Left renal cortex interstitium (tissue), 4 donors: ENCODE measurements at places on chromosomes 16 and 17.

GRCh38 chr17:64277831-64278562, 14.9 kb upstream of the TEX2 start:
- DNase-seq, result no peak

DNA sequence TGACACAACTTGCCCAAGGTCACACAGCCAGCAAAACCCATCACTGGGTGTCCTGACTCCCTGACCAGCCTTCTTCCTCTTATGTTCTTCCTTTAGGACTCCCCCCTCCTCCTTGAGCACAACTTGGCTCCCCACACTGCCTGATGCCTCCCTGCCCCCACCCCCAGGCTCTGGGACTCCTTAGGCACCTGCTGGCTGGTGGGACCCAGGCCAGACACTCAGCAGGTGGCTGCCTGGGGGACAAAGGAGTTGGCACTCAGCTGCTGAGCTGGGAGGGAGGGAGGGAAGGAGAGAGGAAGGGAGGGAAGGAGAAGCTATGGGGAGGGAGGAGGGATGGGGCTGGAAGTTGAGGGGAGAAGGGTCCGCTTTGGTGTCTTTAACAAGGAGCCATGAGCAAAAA, 8.0 kb downstream of the SEZ6 start:
- DNase-seq, result no peak

DNA sequence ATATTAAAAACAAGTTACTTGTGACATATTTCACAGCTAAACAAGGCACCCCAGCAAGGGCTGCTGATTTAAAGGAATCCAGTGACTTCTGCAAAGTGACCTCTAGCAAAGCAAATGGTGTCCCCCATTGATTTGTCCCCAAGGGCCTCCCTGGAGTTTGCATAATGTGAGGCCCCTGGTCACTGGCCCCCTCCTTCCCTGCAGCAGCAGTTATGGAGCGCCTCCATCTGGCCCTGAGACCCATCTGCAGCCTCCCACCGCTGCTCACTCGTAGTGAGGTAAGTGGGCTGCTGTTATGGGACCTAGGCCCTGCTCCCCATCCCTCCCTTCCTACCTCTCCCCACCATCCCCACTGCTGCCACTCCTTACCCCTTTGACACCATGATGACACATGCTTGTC, 19.6 kb upstream of the EEF2K start:
- DNase-seq, result no peak

DNA sequence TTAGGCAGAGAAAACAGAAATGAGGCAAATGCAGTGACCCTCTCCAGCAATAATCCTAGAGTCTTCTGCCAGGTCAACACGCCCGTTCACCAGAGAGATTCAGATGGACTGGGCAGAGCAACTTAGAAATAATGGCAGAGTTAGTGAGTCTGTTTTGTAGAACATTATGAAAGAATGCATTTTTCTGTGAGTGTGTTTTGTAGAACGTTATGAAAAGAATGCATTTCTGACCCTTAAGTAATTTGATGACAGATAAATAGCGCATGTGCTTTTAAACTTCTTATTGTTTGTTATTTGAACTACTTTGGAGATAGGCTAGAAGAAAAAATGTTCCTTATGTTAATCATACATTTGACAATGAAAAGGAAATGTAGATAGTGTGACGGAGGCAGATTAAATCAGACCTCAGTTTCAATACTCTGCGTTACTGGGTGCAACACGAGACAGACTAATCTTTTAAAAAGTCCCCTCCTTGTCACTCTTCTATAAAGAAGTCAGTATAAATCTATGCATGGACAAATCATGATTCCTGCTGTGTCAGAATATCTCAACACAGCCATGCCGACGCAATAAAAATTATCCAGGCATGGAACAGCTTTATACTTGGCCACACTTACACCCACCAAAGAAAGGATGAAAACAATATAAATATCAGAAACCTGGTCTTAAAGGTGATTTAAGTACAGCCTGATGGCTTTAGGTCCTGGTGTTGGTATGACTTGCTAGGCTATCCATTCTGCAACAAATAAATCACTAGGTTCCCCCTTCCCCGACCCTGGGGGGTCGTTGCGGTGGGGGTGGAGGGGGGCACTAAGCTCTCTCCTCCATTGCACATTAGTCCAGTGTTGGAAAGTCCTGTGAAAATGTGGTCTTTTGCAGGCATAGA, 47.8 kb downstream of the MARCHF10 start:
- DNase-seq, result no peak

- DNase-seq, result no peak
These were observed 22.9 kb upstream of the PLLP start for GRCh38 chr16:57307365-57307764.

- DNase-seq, result no peak
These were observed at the start of gene C16orf74 for GRCh38 chr16:85750827-85751697. Gene C16orf74, minus strand, starts transcription at chr16:85751096. Its CDS starts 15,879 bp downstream, at chr16:85735217.

GRCh38 chr17:15447928-15448579, 19.4 kb downstream of the CDRT4 start:
- no peak for DNase-seq
